ENCODE measurements at places on chromosomes 12 and 14.
A peak's percentile ranks its signal among the peaks of the same experiment; 100 is the strongest.

DNA sequence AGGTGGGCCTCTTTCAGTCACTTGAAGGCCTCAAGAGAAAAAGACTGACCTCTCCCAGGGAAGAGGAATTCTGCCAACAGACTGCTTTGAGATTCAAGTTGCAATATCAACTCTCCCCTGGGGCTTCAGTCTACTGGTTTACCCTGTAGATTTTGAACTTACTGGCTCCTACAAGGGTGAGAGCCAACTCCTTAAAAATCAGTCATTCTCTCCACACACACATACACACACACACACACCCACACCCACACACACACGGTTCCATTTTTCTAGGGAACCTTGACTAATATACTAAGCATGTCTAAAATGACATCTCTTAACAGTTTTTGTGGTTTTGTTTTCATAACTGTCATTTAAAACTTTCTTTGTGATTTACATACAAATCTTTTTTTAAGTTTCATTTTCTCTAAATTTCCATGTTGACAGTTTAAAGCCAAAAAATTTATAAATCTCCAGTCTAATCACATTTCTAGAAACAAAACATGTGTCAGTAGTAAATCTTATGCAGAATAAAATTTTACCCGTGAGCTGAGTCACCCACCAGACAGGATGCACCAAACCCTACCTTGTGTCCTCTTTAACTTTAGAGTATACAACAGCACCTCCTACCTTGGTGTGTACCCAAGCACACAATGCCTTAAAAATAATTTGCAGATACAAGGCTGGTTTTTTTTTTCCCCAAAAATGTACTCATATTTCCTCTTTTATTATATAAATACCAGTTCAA lies 394.6 kb downstream of the AEBP2 start:
- DNase-seq = no peak

- DNase-seq = peak; percentile 42
Observed at GRCh38 chr12:14774906-14775635, 28.2 kb downstream of the WBP11 start.

DNA sequence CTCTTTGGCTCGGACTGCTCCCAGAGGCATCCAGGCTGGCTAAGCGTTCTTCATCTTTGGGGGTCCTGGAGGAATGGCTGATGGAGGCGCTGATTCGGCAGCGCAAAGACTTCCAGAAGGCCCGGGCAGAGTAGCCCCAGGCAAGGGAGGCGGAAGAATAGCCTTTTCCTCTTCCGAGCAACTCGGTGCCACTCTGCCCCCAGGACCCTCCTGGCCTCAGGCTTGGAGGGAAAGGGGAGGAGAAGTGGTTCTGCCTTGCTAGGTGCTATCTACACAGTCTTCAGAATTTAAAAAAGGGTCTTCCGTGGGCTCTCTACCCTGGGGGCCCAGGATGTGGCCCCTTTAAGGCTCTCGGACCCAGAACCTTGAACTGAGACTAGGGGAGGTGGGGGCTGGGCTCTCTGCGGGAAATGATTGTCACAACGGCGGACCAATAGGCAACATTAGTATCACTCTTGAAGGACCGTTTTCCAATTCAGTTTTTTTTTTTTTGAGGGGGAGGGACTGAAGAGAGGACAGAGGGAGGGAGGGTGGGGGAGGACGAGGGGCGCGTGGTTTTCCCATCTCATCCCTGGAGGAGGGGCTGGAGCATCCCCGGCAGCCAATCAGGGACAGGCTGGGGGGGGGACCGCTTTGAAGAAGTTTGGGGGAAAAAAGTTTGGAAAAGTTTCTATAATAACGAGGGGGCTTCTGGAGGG lies at the start of gene NFATC4:
TSS of gene NFATC4 (plus strand) at position 671 of the 698 bp plus-strand sequence. CDS start 157 bp downstream, outside the sequence.
- no peak for DNase-seq

GRCh38 chr12:53128780-53129569 lies 25.7 kb downstream of the SOAT2 start:
- DNase-seq = peak; percentile 77

DNA sequence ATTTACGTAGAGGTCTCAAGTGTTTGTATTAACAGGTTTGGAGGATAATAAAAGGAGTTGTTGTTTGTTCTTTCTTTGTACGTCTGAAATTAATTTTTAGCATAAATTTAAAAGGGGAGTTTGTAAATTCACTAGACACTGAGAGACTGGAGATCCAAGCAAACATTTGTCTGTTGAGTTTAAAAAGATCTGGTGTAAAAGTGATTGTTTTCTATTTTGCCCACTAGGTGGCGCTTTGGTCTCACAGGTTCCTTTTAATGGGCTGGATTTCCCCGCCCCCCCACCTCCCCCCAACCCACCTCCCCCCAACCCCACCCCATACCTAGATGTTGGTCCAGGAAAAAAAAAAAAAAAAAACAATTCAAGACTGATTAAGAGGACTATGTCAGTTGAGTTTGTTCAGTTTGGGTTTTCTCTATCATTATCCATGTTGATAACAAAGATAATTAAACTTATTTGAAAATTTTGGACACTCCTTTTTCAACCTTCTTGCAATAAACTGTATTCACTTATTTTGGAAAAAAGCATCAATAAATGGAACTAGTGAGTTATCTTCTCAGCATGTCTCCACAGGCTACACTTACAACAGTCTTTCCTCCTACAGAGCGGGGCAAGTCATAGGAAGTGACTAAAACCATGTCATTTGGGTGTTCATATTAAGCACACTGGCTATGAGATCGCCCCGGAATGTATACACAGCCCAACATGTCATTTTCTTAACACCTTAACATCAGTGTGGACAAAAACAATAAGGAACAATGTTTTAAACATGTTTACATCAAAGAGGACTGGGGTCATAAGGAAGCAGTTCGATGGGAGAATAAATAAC lies 841.1 kb downstream of the NRXN3 start:
- DNase-seq = no peak
